M059J (cell line): ENCODE measurements at places on chromosomes 12 and 14. TPM values are rescaled to one million over a fixed set of nuclear protein-coding genes. Genes with fewer than 3 reads are reported as not detected.

- DNase-seq = no peak
Measured at GRCh38 chr12:48866052-48866711, 512 bp upstream of the RND1 start.

CLEC2A gene
- not detected in 2 replicates for total RNA-seq

CPNE6 gene
- not detected in 2 replicates for total RNA-seq

- no peak for DNase-seq
Measured at GRCh38 chr12:108484845-108485244, 30.2 kb upstream of the FICD start.

DNA sequence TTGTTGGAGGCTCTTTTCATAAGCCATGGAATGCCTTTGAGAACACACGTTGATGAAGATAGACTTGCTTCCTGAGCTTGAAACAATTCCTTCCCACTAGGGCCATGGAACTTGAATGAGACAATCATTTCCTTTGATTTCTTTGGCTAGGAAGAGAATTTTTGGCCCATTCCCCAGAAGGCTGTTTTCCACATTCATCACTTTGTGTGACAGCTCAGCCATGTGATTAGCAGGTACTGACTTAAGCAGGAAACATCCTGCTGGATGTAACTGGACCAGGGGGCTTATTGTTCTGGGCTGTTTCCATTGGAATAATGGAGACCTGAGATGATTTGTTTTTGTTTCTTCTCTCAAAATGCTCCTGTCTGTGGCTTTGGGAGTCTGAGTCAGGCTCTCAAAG, 469.8 kb upstream of the SEL1L start:
- DNase-seq = no peak

GRCh38 chr12:94380507-94380906, 79.2 kb downstream of the CEP83 start:
- DNase-seq = no peak

DNA sequence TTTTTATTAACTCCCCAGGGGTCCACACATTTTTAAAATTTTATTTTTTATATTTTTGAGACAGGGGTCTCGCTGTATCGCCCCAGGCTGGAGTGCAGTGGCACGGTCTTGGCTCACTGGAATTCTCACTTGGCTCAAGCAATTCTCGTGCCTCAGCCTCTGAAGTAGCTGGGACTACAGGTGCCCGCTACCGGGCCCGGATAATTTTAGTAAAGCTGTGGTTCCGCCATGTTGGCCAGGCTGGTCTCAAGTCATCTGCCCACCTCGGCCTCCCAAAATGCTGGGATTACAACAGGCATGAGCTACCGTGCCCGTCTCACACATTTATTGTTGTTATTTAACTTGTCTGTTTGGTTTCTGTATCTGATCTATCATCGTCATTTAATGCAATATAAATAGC, 307.4 kb downstream of the TMTC2 start:
- DNase-seq = no peak

SLC24A4 gene
- 0.02 TPM in 1 of 2 replicates, not detected in the other for total RNA-seq
